ENCODE measurements at places on chromosomes 6 and 20. TPM values are rescaled to one million over a fixed set of nuclear protein-coding genes. Genes with fewer than 3 reads are reported as not detected.

Gene MYLK4
- 1.6 TPM for total RNA-seq

Gene BTN2A1
- total RNA-seq = 10.0 TPM

Gene RBPJL
- not detected for total RNA-seq

Gene MAK
- 0.27 TPM for total RNA-seq

Gene TPX2
- total RNA-seq = 5.1 TPM

Gene APOM
- 3.8 TPM for total RNA-seq

Gene CLDN20
- not detected for total RNA-seq

Gene ARFGAP1
- 60.9 TPM for total RNA-seq

Gene ENPP4
- total RNA-seq = 6.2 TPM

Gene GRM1
- total RNA-seq = under 0.01 TPM

Gene WFDC10B
- total RNA-seq = not detected

Gene PPP1R11
- 16.7 TPM for total RNA-seq

Gene IP6K3
- total RNA-seq = not detected

Gene CENPW
- total RNA-seq = 1.1 TPM

Gene RCAN2
- total RNA-seq = under 0.01 TPM

Gene SLC22A23
- total RNA-seq = 0.81 TPM

Gene SMLR1
- total RNA-seq = not detected

Gene DEK
- 32.9 TPM for total RNA-seq

Gene COL11A2
- total RNA-seq = 0.27 TPM

Gene ABHD16B
- total RNA-seq = 0.27 TPM

Gene C6orf118
- total RNA-seq = not detected

Gene TRERF1
- 10.8 TPM for total RNA-seq

Gene SEMG1
- total RNA-seq = not detected

Gene TGM3
- total RNA-seq = not detected

Gene C6orf58
- not detected for total RNA-seq

Gene CBLN4
- total RNA-seq = under 0.01 TPM

Gene PERP
- under 0.01 TPM for total RNA-seq

Gene ZBTB12
- 8.9 TPM for total RNA-seq

Gene MOG
- not detected for total RNA-seq

Gene FERMT1
- total RNA-seq = 2.4 TPM

Gene ASCC3
- total RNA-seq = 16.4 TPM

Gene RAB44
- 10.5 TPM for total RNA-seq
